ENCODE measurements at places on chromosomes 3 and 15.

DNA sequence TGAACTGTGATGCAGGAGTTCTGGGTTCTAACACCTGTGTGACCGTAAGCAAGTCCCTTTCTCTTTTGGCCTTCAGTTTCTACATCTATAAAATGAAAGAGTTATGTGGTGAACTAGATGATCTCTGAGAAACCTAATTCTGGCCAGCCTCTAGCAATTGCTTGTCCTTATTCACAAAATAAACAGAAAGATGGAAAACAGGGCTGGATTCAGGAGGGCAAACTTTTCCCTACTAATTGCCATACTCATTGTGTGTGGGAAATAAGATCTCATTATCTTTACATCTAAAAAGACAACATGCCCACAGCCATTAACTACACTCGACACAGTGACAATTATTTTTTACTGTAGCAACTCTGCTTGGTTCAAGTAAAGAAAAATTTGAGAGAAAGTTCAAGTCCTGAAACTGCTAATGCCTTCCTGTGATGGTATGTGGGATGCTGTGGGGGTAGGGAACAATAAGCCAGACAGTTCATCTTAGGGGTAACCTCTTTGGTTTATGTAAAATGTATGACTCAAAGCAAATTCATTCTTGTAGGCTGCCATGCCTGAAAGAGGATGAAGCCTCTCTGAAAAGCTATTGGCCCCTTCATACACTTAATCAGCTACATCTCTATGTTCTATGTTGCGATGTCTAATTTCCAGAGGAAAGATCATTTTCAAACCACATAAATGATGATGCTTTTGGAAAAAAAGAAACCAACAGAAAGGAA is 177.6 kb upstream of the BCL6 start:
- no peak for DNase-seq

DNA sequence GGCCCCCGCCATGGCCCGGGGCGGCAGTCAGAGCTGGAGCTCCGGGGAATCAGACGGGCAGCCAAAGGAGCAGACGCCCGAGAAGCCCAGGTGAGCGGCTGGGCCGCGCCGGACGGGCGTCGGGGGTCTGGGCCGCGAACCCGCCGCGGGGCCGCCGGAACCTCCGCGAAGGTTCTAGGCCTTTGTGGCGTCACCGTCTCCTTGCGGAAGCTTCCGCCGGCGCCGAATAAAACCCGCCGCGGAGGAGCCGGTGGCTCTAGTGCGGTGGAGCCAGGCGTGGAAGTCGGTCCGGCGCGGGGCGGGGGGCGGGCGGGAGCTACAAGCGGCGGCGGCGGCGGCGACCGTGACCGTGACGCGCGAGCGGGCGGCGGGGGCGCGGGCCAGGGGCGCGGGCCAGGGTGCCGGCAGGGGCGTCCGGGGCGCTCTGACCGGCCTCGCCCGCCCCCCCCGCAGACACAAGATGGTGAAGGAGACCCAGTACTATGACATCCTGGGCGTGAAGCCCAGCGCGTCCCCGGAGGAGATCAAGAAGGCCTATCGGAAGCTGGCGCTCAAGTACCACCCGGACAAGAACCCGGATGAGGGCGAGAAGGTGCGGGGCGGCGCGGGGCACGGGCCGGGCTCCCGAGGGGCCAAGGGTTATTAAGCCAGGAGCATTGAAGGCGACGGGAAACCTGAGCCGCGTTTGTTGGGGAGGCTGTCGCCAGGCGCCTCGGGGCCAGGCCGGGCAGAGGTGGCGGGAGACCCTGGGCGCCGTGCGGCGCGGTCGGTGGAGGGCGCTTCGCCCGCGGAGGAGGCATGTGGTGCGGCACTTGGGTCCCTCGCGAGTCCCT is at the start of gene DNAJA4:
TSS of gene DNAJA4 (plus strand) at position 259 of the 833 bp plus-strand sequence. CDS start at position 461, 202 bp downstream.
- DNase-seq = peak; percentile 69

DNA sequence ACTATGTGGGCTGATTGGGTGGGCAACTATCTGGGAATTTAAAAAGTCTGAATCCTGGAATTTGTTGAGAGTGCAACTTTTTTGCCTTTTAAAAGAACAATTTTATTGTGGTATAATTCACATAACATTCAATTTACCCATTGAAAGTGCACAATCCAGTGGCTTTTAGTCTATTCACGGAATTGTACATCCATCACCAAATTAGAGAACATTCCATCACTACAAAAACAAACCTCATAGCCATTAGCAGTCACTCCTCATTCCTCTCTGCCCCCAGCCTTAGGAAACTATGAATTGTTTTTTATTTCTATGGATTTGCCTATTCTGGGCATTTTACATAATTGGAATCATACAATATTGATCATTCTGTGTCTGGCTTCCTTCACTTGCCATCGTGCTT is 101.8 kb upstream of the ALDH1A3 start:
- no peak for DNase-seq

DNA sequence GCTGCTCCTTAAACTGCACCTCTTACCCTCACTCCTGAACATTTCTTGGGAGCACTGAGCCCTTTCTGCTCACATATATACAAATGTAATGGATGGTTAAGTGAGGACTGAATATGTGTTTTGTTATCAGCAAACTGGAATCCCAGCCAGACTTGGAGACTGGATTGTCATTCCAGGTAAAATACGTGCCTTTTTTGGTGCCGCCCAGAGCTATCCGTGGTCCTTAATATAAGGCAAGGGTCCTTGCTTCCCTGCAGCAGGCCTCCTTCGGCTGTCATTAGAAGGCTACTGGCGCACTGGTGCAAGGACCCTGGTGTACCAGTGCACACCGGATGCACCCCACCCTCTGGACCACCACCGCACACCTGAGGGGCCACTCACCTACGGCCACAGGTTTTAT is 1.1 kb upstream of the GABRB3 start:
- DNase-seq = peak; percentile 23

GRCh38 chr15:51234176-51234927 is 104.0 kb downstream of the CYP19A1 start:
- no peak for DNase-seq

- DNase-seq = no peak
Observed at GRCh38 chr15:65081758-65082157, 5.2 kb downstream of the KBTBD13 start.

Measured in NCI-H146 (cell line).